ENCODE measurements at places on chromosomes 4 and X. TPM values are rescaled to one million over a fixed set of nuclear protein-coding genes. Genes with fewer than 3 reads are reported as not detected.

- DNase-seq: no peak
These were observed at the start of gene TMEM35A for GRCh38 chrX:101078716-101079598. Gene TMEM35A, plus strand, starts transcription at chrX:101078879. Its CDS starts 124 bp downstream, at chrX:101079003.

Gene ARX
- not detected for total RNA-seq

Gene EREG
- total RNA-seq: 0.54 TPM

Gene BEX5
- total RNA-seq: 2.1 TPM

Gene MORF4L2
- total RNA-seq: 916 TPM

Gene RNF212
- not detected for total RNA-seq

Gene MAP7D2
- total RNA-seq: 3.7 TPM

DNA sequence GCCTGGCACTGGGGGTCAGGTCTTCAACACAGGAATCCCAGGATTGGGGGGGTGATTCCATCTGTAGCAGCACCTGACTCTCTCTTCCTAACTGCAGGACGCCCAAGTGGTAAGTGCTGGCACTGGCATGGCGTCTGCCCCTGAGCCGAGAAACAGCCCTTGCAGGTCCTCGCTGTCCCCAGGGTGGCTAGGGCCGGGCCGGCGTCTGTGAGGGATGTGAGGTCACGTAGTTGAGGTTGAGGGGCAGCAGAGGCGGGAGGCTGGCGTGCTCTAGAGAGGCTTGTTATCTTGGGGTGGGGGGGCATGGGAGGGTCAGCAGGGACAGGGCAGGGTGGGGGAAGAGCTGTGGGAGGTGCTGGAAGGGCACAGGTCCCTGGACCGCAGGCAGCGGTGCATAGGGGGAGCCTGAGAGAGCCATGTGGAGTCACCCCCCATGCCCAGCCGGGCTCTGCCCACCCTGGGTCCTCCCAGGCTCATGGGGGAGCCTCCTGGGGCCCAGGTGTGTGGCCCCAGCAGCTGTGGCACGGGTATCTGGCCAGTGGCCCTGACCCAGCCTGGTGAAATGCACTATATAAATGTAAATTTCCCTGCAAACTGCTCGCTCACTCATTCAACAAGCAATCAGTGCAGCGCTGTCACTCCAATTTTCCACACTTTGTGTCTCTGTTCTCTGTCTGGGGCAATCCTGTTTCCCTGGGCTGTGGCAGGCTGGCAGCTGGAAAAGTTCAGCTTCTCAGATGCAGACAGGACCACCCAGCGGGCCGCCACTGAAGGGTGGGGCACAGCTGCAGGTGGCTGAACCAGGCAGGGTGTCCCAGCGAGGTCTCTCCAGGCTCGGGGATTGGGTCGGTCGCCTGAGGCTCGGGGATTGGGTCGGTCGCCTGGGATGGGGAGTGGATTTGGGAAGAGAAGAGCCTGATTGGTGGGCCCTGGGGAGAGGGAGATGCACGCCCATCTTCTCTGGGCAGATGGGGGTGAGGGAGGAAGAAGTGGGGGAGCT is 102.2 kb upstream of the NKX1-1 start:
- no peak for DNase-seq

Gene RAI2
- 0.86 TPM for total RNA-seq

DNA sequence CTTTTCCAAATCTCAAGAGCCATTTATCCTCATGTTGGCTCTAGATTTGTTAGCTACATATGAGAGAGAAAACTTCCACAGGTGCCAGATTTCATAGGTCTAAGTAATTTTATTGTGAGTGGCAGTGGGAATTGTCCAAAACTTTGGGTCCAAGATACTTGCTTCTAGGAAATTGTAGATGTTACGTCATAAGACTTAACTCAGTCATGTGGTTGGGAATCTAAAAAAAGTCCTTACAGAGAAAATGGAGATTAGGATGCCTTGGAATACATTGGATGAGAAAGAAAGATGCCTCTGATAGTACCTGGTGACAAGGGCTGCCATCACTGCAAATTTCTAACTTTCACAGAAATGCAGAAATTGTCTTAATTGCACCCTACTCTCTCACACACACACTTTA is 506.5 kb downstream of the C4orf33 start:
- no peak for DNase-seq

DNA sequence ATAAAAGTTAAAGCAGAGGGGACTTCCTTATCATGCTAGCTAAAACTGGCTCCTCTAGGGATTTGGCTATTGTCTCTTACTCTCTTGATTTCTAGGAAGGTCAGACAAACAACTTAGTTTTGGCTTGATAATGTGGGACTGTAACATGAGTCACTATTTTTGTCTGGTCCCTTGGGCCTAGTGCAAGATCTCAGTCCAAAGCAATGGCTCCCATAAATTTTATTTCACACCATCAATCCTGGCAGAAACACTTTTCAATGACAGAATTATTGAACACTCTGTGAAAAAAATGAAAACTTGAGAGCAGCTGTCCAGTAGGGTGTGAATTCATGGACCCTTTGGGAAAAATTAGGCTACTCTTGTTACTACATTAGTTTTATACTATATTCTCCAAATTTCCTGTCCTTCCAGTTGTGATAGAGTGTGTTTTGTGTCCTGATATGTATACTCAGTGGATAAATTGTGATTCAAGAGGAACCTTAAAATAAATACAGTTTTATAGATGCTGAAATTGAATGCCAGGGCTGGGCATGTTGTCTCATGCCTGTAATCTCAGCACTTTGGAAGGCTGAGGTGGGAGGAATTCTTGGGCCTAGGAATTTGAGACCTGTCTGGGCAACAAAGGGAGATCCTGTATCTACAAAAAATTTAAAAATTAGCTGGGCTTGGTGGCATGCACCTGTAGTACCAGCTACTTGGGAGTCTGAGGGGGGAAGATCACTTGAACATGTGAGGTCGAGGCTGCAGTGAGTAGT is 10.8 kb upstream of the SNCA start:
- DNase-seq: no peak

DNA sequence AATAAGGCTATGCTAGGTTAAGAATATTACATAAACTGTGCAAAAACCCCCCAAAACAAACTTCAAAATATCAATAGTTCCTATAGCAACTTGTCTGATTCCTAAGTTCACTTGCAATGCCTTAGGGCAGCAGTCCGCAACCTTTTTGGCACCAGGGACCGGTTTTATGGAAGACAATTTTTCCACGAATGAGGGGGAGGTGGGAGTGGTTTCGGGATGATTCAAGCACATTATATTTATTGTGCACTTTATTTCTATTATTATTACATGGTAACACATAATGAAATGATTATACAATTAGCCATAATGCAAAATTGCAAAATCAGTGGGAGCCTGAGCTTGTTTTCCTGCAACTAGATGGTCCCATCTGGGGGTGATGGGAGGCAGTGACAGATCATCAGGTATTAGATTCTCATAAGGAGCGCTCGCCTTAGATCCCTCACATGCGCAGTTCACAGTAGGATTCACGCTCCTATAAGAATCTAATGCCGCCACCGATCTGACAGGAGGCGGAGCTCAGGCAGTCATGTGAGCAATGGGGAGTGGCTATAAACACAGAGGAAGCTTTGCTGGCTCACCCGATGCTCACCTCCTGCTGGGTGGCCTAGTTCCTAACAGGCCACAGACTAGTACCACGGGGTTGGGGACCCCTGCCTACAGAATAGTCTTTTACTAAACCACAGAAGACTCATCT is 39.7 kb downstream of the ACOX3 start:
- no peak for DNase-seq

- no peak for DNase-seq
These were observed 5.2 kb downstream of the MAP9 start for GRCh38 chr4:155371432-155372043.

GRCh38 chr4:107098401-107098800 is 62.3 kb upstream of the DKK2 start:
- DNase-seq: no peak

Gene SRPX2
- 30.6 TPM for total RNA-seq

Gene TMSB15A
- total RNA-seq: 31.4 TPM

- DNase-seq: no peak
These were observed 100.2 kb upstream of the JADE1 start for GRCh38 chr4:128709268-128709667.

DNA sequence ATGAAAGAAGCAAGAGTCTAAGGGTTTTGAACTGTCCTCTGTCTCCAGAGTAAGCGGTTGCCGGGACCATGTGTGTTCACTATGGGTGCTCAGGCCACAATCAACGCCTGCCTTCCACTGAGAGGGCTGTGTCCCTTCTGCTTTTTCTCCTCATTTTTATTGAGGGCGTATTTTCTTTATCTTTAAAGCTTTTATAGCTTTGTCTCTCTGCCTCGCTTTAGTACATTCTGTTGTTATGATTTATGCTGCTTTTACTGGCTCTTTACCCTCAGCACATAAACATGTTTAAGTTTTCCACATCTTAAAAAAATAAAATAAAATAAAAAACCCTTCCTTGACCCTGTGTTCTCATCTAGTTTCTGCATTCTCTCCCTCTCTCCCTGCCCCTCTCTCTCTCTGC is 42.4 kb upstream of the ATP6AP2 start:
- DNase-seq: no peak

DNA sequence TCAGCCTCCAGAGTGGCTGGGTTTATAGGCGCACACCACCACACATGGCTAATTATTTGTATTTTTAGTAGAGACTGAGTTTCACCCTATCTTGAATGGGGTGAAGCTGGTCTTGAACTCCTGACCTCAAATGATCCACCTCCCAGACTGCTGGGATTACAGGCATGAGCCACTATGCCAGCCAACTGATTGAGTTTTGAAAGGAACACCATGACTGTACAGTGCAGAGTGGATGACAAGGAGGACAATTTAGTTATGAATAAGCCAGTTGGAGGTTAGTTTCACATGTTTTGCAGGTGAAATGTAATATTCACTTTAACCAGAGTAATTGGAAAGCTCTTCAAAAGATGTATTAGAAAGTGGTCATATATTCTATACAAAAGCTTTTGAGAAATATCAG is 60.8 kb downstream of the PCDH18 start:
- peak; percentile 2 for DNase-seq

- no peak for DNase-seq
These were observed 767.3 kb downstream of the C4orf33 start for GRCh38 chr4:129863206-129863605.

GRCh38 chrX:63746715-63747114 is 38.3 kb downstream of the ARHGEF9 start:
- DNase-seq: no peak

DNA sequence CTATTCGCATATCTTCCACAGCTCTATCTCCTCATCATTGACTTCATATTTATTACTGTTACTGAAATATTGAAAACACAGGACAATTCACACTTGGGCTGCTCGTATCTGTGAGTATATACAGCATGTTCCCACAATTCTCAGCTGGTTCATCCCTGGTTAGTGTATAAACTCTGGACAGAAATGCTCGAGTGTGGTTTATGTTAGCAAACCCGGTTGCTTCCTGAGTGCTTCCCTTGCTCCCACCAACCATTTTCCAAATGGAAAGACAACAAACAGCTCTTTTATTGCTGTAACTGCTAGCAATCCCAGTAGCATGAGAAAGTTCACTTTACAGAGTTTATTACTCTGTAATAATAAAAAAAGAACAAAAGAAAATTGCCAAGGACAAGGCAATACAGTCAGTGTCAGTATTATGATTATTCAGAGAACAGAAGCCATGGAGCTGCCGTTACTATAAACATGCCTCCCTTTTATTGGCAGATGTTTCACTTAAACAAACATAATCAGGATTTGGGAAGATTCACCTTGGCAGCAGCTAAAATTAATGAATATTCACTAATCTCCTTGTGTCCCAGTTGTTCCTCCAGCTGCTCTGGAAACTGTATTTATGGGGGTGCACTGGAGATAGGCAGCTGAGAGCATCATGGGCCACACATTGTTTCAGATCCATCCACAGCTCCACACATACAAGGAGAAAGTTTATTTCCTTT is 134.1 kb upstream of the GUCY1A1 start:
- DNase-seq: no peak

DNA sequence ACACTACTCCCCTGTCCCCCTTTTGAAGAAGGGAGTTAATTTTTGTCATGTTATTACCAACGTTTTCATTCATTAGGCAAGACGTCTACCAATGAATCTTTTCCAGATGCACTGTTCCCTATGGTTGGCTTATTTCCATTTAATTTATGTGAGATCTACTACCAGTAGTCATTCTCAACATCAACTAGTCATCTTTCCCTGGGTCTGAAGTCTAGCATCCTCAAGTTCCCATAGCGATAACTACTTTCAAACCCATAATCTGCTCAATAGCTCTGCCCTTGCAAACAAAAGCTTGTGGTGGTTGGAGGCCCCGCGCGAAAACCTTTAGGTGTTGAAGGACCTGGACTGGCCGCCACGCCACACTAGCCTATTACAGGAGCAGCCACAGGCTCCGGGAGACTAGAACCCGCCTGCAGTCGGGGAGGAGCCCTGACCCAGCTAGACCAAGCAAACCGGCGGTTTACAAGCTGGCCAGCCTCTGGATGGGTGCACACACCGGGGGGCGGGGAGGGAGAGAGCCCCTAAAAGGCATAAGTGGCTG is 746 bp downstream of the PPAT start:
- peak; percentile 45 for DNase-seq

- DNase-seq: no peak
These were observed 15.3 kb downstream of the RNF150 start for GRCh38 chr4:141117935-141118334.

Gene PDS5A
- total RNA-seq: 45.4 TPM

Gene CT47C1
- total RNA-seq: not detected

Gene PAGE4
- total RNA-seq: not detected

DNA sequence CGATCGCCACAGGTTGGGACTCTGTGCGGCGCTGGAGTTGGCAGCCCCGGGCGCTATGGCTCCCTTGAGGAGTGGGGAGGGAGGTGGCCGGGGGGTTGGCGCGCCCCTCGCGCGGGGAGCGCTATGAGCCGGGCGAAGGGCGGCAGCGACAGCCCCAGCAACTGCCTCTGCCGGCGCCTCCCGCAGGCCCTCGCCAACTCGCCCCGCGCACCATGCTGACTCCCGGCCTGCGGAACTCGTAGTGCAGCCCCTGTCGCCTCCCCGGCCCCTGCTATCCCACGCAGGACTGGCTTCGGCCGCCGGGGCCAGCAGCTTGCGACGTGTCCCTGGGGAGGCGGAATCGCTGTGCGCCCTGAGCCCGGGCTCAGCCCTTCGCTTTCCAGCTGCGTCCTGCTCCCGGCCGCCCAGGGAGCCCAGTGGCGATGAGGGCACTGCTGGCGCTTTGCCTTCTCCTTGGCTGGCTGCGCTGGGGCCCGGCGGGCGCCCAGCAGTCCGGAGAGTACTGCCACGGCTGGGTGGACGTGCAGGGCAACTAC is 415 bp downstream of the SHISA3 start:
- no peak for DNase-seq

- no peak for DNase-seq
These were observed 220.0 kb downstream of the PPP3CA start for GRCh38 chr4:101127176-101127790.

Gene HNRNPH2
- total RNA-seq: 49.1 TPM

DNA sequence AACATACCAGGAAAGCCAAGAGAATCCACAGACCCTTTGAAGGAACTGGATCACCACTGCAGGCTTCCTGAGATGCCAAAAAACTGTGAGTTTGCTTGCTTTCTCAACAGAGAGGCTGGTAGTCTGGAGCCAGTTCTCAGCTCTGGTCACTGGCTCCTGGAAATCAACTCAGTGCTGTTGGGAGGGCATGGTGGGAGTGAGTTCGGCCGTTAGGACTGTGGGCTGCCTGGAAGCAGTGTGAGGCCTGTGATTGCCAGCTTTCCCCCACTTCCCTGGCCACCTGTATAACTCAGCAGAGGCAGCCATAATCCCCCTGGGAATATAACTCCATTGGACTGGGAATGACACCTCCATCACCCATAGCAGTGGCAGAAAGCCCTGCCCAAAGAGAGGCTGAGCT is 122.0 kb upstream of the FSTL5 start:
- no peak for DNase-seq

All from Daoy (cell line).